Natural killer cell (primary cell): ENCODE measurements at places on chromosomes 12 and 14. TPM values are rescaled to one million over a fixed set of nuclear protein-coding genes. Genes with fewer than 3 reads are reported as not detected.

DNA sequence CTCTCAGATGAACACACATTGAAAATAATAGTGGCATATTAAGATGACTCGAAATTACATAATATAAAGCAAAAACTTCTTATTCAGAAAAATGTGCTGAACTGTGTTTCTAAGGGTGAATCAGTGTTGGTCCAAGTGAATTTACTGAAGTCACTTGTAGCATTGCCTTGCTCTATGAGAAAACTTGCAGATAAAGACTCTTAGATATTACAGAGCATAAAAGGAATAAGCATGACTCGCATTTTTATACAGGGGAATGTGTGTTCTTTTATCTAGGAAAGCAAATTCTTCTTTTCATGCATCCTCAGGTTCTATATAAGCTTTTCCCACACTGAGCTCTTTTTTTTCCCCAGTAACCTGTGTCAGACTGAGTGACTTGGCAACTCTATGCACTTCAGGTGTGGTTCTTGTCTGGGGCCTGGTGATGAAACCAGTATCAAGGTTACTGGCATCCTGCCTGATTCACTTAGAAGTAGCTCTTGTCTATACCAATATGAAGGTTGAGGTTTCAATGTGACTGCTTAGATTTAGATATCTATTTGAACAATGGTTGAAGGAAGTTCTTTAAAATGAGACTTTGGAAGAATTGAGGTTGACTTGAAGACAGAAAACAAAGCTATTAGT, 76.1 kb downstream of the OTOGL start:
- no peaks in the 10 kb centered on the region for H3K27me3 ChIP-seq
- DNase-seq, result no peak
- peaks cover 9% of the 10 kb centered on the region for H3K4me1 ChIP-seq

GRCh38 chr12:104166465-104166864, 28.5 kb upstream of the NFYB start:
- no peaks in the 10 kb centered on the region for H3K27me3 ChIP-seq
- H3K36me3 ChIP-seq, result no peaks in the 10 kb centered on the region
- no peak for DNase-seq
- H3K4me1 ChIP-seq, result no peaks in the 10 kb centered on the region
- no peak overlapping the region for H3K4me3 ChIP-seq

DNA sequence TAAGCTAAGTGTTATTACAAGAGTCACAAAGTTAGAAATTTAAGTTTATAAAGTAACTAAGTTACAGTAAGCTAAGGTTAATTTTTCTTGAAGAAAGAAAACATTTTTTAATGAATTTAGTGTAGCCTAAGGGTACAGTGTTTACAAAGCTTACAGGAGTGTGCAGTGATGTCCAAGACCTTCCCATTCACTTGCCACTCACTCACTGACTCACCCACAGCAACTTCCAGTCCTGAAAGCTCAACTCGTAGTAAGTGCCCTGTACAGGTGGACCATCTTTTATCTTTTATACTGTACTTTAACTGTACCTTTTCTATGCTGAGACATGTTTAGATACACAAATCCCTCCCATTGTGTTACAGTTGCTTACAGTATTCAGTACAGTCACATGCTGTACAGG, 60.9 kb upstream of the TMEM263 start:
- no peak overlapping the region for H3K4me3 ChIP-seq
- H3K36me3 ChIP-seq, result no peaks in the 10 kb centered on the region
- no peak for DNase-seq
- H3K4me1 ChIP-seq, result no peaks in the 10 kb centered on the region

- no peak overlapping the region for H3K27ac ChIP-seq
- no peaks in the 10 kb centered on the region for H3K36me3 ChIP-seq
- H3K4me3 ChIP-seq, result no peak overlapping the region
- no peak for DNase-seq
- no peaks in the 10 kb centered on the region for H3K27me3 ChIP-seq
- H3K4me1 ChIP-seq, result no peaks in the 10 kb centered on the region
These were observed 158.0 kb downstream of the CAPZA3 start for GRCh38 chr12:18895946-18896345.

- H3K4me1 ChIP-seq, result peaks cover 38% of the 10 kb centered on the region
- H3K36me3 ChIP-seq, result peaks cover 8% of the 10 kb centered on the region
- H3K4me3 ChIP-seq, result no peak overlapping the region
- H3K27me3 ChIP-seq, result peaks cover 3% of the 10 kb centered on the region
- no peak overlapping the region for H3K27ac ChIP-seq
These were observed 4.9 kb downstream of the SLC48A1 start for GRCh38 chr12:47777741-47778558.

GRCh38 chr14:51704545-51704944, 52.8 kb downstream of the FRMD6 start:
- no peaks in the 10 kb centered on the region for H3K36me3 ChIP-seq
- no peak for DNase-seq
- H3K4me3 ChIP-seq, result no peak overlapping the region
- H3K4me1 ChIP-seq, result no peaks in the 10 kb centered on the region
- peaks cover 2% of the 10 kb centered on the region for H3K27me3 ChIP-seq
- H3K27ac ChIP-seq, result no peak overlapping the region

- no peak overlapping the region for H3K27ac ChIP-seq
- no peaks in the 10 kb centered on the region for H3K4me1 ChIP-seq
- H3K36me3 ChIP-seq, result no peaks in the 10 kb centered on the region
- peaks cover 4% of the 10 kb centered on the region for H3K27me3 ChIP-seq
These were observed 156.0 kb downstream of the EGLN3 start for GRCh38 chr14:33794791-33795305.

DNA sequence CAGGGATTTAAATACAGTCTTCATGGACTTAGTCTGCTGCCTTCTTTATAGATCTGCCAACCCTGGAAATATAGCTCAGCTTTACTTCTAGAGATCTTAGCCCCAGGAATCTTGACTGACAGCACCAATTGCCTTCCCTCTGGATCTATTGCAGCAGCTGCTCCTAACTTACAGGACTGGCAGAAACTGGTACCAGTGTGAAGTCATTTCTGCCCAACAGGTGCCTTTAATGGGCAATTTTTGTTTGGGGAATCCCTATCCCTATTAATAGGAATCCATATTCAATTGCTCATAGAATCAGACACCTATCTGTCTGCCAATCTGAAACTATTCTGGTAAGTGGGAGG, 27.2 kb downstream of the SPX start:
- no peak overlapping the region for H3K4me3 ChIP-seq
- DNase-seq, result no peak
- no peaks in the 10 kb centered on the region for H3K27me3 ChIP-seq
- no peak overlapping the region for H3K27ac ChIP-seq
- H3K36me3 ChIP-seq, result no peaks in the 10 kb centered on the region

CLEC6A gene
- total RNA-seq, result not detected

SPSB2 gene
- 19.1 TPM for total RNA-seq

GARIN6 gene
- not detected for total RNA-seq

REM2 gene
- total RNA-seq, result 8.1 TPM
